ENCODE measurements at places on chromosomes 7 and 10. TPM values are rescaled to one million over a fixed set of nuclear protein-coding genes. Genes with fewer than 3 reads are reported as not detected.

The MSMB gene
- total RNA-seq, result not detected

The SFTPA1 gene
- not detected for total RNA-seq

The LIPN gene
- total RNA-seq, result 1.4 TPM

- DNase-seq, result no peak
Observed at GRCh38 chr10:126207313-126207771, 180.9 kb downstream of the ADAM12 start.

GRCh38 chr7:55427342-55427741 lies 62.2 kb downstream of the LANCL2 start:
- no peak for DNase-seq

GRCh38 chr10:116088985-116089384 lies 184.0 kb downstream of the GFRA1 start:
- no peak for DNase-seq

DNA sequence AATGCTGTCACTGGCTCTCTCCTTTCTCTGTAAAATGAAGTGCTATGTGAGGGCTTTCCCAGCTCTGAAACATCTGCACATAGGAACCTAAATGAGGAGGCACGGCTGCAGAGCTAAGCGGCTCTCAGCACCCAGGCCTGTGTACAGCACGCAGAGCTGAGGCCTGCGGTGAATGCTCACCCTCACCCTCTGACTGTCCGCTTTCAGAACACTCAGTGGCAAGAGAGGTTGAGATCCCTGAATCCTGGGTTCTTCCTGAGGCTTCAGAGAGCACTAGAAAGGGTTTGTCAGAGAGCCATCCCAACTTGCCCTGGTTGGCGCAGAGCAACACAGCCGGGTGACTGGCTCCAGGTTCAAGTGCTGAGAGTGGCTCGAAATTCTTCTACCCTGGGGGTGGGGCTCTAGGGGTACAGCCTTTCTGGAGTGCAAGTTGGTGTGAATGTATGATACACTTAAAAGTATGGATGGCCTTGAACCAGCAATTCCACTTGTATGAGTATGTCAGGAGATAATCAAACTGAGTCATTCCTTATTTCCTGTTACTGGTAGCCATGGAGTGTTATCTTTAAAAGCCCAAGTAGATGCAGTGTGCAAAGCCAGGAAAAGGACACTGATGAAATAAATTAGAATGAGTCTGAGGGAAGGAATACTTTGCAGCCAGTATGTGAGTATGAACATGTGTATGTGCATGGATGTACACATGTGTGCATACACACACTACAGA lies 1.7 kb upstream of the CCDC201 start:
- DNase-seq, result no peak

GRCh38 chr7:81624650-81625631 lies 144.9 kb downstream of the HGF start:
- no peak for DNase-seq

GRCh38 chr7:149733924-149734790 lies 39.2 kb downstream of the ZNF467 start:
- no peak for DNase-seq

DNA sequence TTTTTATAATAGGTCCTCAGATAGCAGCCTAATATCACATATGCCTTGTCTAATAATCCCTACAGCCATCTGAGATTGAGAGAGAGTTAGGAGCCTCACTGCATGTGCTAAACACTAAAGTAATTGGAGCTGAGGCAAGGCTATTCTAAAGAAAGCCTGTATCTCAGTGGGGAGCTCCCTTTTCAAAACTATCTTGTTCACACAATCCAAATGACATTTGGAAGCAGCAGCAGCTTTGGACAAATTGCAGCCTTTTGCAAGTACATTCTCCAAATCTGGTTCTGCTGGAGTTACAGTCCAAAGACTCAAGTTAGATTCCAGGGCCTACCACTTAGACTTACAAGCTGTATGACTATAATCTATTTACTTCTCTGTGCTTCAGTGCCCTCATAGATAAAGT lies 104.5 kb downstream of the MACC1 start:
- DNase-seq, result no peak

- DNase-seq, result no peak
Observed at GRCh38 chr7:8109196-8110022, 140.8 kb downstream of the GLCCI1 start.

DNA sequence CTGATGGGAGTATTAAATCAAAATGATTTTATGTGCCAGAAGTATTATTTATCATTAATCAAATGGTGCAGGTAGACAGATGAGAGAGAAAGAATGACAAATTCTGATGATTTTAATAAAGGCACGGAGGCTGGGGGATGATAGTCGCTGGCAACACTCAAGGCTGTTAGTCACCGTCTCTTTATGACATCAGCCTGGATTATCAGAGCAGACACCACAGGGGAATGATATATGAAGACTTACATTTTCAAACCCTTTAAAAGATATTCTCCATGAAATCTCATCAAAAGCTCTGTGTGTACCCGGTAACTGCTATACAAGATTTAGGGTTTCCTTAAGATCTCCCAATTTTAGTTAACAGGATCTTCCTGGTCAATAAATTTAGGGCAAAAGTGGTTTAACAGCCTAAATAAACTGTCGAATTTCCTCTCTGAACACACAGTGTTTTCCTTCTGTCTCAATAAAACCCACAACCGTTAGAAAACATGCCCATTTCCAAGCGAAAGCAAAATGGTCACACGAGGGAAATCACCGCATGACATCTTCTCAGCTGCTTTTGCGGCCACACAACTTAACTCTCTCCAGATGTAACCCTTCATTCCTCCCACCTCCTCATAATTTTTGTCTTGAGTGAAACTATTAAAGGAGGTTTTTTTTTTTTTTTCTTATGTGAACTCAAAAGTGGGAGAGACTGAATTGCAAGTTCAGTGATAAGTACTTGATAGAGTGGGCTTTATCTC lies 133.2 kb upstream of the FAM171A1 start:
- no peak for DNase-seq

DNA sequence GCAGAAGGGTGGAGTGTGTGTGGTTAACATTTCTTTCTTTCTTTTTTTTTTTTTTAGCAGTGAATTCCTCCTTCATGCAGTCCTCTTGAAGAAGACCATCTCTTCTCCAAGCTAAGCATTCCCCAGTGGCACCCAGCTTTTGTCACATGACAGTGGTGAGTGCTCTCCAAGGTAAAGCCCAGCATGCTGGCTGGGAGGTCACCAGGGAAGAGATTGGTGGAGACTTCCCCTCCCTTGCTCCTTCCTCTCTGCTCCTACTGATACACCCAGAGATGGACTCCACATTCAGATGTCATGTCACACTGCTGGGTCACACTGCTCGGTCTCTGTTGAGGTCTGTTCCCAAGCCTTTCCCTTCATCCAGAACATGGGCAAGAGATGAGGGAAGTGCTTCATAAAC lies 55.3 kb downstream of the FRMPD2 start:
- no peak for DNase-seq

- no peak for DNase-seq
Observed at GRCh38 chr10:69885379-69886013, 83.8 kb downstream of the COL13A1 start.

GRCh38 chr10:113880236-113880635 lies 25.8 kb downstream of the NHLRC2 start:
- DNase-seq, result no peak
